ENCODE measurements at places on chromosomes 11 and 22.

- DNase-seq: no peak
Measured at GRCh38 chr11:61628662-61628970, 47.7 kb upstream of the SYT7 start.

DNA sequence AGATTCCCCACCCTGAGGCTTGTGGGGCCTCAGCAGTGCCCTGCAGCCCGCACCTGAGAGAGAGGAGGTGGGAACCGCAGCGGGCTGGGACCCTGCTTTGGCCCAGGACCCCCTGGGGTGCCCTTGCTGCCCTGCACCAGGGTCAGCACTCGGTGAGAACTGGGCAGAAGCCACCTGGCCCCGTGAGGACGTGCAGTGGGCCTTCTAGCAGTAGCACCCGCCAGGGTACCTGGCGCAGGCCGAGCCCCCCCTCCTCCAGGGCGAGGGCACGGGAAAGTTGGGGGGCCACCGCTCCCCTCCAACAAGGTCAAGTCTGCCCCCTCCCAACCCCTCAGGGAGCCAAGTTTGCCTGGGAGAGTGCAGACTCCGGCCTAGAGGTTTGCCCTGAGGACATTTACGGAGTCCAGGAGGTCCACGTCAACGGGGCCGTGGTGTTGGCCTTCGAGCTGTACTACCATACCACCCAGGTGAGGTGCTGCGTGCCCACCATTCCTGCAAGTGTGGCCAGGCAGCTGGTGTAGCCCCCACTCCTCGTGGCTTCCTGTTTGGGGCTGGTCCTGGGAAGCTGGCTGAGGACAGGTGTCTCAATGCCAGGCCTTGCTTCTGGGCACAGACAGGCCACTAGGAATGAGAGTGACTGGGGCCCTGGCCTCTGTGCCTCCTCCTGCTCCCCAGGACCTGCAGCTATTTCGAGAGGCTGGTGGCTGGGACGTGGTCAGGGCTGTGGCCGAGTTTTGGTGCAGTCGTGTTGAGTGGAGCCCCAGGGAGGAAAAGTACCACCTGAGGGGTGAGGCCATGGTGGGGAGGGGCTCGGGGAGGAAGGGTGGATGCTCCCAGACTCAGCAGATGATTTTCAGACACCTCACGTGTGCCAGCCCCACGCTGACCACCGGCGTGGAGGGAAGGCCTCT lies 3.5 kb downstream of the PGGHG start:
- DNase-seq: no peak

DNA sequence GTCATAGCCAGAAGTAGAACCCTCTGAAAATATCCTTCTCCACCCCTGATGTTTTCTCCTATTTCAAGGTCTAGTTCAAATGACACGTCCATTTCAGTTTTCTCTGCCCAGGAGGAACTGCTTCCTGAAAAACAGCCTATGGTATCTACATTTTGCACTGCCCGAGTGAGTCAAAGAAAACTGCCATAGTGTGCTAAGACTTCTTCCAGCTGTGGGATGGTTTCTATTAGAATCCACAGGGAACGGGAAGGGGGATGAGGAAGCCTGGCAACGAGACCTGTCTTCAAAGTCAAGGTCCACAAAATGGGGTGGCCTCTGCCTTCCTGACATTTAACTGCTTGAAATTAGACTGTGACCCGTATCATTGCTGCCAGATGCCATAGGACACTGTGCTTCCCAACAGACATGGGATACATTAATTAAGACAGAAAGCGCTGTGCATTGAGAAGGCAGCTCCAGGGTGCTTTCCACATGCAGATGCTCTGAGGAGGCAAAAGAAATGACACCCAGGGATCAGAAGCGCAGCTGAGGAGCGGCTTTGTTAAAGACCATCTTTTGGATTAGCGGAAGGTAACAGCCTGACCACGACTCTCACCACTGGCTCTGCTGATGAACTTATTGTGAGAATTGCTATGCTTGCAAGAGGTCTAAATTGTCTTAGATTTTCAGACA lies 39.4 kb upstream of the NUP50 start:
- DNase-seq: no peak

DNA sequence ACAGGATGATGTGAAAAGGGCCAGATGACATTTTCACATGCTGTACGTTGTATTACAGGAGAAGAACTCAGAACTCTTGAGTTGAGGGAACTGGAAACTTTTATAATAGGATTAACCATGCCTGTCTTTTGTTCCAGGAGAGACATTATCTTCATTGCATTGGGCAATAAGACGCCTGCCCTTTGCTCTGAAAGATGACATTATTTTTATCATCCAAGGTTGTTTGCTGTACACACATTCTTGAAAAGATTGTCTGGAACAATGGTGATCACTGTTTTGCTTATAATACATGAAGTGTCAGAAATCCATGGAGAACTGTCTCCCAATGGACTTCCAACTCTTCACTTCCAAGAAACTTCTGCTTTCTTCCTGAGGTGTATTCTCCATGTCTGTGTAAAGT lies 334.6 kb upstream of the B3GAT1 start:
- no peak for DNase-seq

- no peak for DNase-seq
Measured at GRCh38 chr11:110886288-110886970, 174.2 kb upstream of the ARHGAP20 start.

- no peak for DNase-seq
Measured at GRCh38 chr11:121414141-121414913, 37.8 kb upstream of the SORL1 start.

DNA sequence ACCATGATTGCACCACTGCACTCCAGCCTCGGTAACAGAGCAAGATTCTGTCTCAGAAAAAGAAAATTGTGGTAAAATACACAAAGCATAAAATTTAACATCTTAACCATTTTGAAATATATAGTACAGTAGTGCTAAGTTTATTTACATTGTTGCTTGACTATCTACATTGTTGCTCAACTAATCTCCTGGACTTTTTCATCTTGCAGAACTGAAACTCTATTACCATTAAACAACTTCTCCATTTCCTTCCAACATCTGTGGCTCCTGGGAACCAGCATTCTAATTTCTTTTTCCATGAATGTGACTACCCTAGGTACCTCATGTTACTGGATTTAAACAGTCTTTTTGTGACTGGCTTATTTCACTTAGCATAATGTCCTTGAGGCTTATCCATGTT lies 13.5 kb upstream of the VWA5A start:
- DNase-seq: no peak

All from HFFc6 (cell line).